Stimulated activated CD8-positive, alpha-beta memory T cell treated with anti-CD3 and anti-CD28 coated beads, Interleukin-7, amount 100 ng/mL, for 1 hour (primary cell): ENCODE measurements at places on chromosomes 3 and 15.

GRCh38 chr3:184561913-184562877, 610 bp downstream of the EPHB3 start:
- DNase-seq, result no peak

DNA sequence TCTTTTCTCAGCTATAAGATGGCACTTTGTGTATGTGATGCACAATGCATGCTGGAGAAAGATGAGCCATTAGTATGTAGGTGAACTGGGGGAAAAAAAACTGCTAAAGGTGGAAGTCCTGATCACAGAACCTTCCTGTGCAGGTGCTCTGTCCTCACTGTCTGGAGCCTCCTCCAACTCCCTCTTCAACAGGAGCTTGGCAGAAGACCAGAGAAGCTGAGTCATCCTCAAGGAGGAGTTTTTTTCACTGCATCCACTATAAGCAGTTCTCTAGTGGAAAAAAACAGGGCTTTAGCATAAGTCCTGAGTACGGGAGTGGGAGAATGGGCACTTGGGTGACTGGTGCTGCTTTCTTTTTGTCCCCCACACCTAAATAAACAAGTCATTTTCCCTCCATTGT, 168.4 kb upstream of the CADPS start:
- no peak for DNase-seq

DNA sequence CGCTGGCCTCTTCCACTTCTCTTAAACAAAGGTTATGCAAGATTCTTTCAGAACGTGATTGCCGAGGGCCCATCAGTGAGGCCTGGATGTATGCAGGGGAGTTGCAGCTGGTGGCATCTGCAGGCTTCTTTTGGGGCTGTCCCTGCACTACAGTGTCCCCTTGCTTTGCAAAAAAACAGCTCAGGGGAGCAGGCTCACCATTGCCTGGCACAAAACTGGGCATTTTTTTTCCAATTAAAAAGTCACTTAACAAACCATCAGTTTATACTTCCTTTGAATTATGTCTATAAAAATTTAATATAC, 148.6 kb downstream of the ATP10A start:
- no peak for DNase-seq

- no peak for DNase-seq
These were observed 1.4 kb downstream of the PTPRG start for GRCh38 chr3:61562721-61563312.

DNA sequence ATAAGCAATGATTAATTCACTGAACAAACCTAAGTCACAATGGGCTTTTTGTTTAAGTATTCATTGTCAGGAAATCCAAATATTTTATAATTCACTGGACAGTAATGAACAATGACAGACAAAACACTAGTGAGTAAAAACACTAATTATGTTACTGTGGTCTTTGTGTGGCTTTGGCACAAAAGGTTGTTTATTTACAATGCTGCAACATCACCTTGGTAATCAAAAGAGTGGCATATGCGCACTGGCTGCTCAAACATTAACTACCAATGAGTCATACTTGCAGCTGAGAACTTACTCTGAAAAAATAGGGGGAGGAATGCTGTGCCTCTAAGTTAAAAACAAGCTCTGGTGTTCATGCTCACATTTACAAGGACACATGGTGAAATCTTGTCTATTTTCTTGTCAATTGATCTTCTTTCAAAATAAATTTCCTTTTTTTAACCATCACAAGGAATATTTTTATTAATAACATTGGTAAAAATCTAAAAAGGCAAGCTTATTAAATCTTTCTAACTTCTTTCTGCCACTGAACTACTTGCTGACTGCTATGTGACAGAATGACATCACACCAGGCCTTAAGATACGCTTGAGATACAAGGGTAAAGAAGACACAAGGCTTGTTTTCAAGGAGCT, 85.2 kb upstream of the PPIB start:
- DNase-seq, result no peak

- no peak for DNase-seq
These were observed 82.7 kb downstream of the CD47 start for GRCh38 chr3:108008106-108008505.

DNA sequence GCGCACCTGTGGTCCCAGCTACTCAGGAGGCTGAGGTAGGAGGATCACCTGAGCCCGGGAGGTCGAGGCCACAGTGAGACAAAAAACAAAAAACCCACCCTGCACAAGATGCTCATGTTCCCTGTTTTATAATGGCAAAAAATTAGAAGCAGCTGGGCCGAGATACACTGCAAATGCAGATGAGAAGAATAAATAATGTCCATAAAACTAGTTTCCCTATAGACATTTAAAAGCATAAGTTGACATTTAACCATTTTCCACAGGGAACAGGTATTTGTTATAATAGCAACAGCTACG, 537 bp upstream of the SCAP start:
- DNase-seq, result no peak

GRCh38 chr15:29859293-29859692, 37.0 kb upstream of the TJP1 start:
- DNase-seq, result no peak

GRCh38 chr3:104133630-104134029, 1233.1 kb upstream of the ALCAM start:
- no peak for DNase-seq

DNA sequence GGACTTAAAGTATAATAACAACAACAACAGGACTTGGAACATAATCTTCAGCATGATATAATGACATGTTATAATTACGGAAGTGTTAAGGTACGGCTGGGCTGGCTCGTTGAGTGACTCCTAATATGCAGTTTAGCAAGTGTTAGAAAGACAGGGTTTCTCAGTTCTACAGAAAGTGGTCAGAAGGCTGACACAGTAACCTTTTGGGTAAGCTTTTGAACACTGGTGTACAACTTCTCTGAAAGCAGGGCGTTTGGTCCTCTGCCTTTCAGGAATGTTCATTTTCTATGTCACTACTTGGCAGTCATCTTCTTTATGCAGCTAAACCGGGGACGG, 133.3 kb upstream of the SLC2A2 start:
- DNase-seq, result no peak

GRCh38 chr3:38487323-38487722, 8.8 kb upstream of the EXOG start:
- DNase-seq, result no peak

- no peak for DNase-seq
These were observed 28.4 kb upstream of the EPHB3 start for GRCh38 chr3:184532940-184533732.

DNA sequence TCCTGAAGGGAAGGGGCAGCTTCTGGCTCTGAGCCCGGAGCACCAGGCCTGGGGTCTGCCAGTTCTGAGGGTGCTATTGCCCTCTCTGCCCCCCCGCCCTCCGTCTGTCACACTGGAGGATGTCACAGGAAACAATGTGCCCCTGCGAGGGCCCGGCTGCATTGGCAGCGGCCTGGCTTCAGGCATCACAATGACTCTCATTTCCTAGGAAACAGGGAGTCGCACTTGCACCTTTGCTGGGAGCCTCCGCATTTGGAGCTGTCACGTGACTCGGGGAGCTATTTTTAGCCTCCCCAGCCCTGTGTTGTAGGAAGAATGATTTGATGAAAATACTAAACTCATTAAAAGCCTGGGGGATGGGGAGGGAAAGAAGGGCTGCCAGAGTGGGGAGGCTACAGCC, 518.9 kb downstream of the SHQ1 start:
- DNase-seq, result no peak

DNA sequence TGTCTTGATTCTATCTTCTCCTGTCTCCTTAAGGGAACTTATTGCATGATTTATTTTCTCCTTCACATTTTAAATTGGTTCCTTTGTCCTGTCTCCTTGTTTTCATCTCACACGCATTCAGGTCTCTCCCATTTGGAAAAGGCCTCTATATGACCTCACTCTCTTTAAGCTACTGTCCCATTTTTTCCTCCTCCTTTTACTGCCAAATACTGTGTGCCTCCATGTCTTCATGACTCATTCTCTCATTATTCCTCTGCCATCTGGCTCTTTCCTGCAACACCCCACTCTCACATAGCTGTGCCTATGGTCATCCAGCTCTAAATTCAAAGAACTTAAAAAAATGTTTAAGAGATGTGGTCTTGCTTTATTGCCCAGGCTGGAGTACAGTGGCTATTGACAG, 48.0 kb downstream of the TYRO3 start:
- DNase-seq, result no peak

- DNase-seq, result no peak
These were observed 380.5 kb downstream of the FOXP1 start for GRCh38 chr3:71202848-71203533.

DNA sequence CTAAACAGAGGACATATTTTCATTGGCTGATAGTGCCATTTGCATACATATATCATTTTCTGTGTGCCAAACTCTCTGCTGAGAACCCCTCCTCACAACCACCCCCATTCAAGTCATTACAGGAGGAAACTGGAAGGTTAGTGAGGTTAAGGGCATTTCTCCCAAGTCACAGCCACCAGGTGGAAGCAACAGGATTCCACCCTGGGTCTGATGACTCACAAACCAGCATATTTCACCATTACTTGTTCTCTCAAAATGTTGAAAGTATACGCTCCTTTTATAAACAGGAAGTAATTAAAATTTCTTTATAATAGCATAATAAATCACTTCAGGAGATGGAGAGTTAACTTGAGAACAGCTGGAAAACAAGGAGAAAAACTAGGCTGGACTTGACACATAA, 398.6 kb upstream of the WNT5A start:
- no peak for DNase-seq

- no peak for DNase-seq
These were observed 136.9 kb upstream of the CFAP20DC start for GRCh38 chr3:59186725-59187124.

GRCh38 chr3:98806521-98806920, 43.4 kb downstream of the ST3GAL6 start:
- DNase-seq, result no peak

GRCh38 chr3:120641696-120642246, 40.3 kb downstream of the HGD start:
- no peak for DNase-seq

GRCh38 chr15:89797678-89798201, 16.9 kb downstream of the ANPEP start:
- DNase-seq, result no peak

DNA sequence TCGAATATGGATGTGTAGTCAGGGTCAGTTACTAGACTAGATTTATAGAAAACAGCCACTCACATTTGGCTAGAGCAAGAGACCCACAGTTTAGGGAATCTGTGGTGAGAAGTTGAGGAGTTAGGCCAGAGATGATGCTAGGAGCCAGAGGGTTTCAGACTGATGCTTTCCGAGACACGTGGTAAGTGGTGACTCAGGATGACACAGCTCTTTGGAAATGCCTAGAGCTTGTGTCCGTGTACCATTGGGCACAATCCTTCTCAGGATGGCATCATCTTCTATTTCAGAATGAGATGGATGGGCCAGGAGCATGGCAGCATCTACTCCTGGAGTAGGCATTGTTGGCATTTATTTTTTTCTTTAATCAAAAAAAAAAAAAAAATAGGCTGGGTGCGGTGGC, 28.5 kb downstream of the PTPRG start:
- no peak for DNase-seq

GRCh38 chr3:140842984-140843649, 98.5 kb upstream of the SLC25A36 start:
- no peak for DNase-seq
